Stimulated activated CD4-positive, alpha-beta T cell treated with anti-CD3 and anti-CD28 coated beads, TNF-alpha, amount 100 ng/mL, for 1 hour (primary cell): ENCODE measurements at places on chromosomes 16 and 17.

GRCh38 chr16:404971-405486 lies 3.3 kb downstream of the DECR2 start:
- no peak for DNase-seq

GRCh38 chr16:78306361-78306760 lies 206.9 kb downstream of the WWOX start:
- no peak for DNase-seq

DNA sequence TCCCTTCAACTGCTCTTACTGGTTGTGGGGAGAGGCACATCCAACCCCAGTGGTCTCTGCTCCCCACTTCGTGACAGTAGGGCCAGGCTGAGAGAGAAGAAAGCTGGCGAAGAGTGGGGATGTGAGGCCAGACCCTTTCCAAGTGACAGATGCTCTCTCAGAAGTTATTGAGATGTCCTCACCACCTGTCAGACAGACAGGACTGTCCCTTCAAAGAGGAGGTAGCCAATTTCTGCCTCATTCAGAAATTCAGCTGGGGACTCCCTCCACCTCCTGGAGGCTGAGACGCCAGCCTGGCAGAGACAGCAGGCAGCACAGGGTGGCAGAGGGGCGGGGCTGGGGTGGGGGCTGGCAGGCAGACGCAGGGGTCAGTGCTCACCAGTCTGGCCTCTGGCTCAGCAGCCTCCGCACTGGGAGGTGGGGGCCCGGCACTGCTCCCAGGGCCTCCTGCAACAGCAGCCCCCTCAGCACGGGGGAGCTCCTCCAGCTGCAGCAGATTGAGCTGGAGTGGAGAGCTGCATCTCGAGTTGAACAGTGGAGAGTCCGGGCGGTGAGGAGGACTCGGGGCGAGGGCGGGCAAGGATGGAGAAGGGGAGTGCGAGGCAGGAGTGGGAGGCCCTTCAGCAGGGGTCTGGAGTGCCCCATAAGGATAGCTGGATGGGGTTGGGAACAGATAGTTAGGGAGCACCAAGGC lies 9.2 kb downstream of the PER1 start:
- DNase-seq, result no peak

GRCh38 chr16:4339455-4339854 lies 11.7 kb downstream of the PAM16 start:
- no peak for DNase-seq

- no peak for DNase-seq
Measured at GRCh38 chr16:81816793-81817210, 37.7 kb downstream of the PLCG2 start.

DNA sequence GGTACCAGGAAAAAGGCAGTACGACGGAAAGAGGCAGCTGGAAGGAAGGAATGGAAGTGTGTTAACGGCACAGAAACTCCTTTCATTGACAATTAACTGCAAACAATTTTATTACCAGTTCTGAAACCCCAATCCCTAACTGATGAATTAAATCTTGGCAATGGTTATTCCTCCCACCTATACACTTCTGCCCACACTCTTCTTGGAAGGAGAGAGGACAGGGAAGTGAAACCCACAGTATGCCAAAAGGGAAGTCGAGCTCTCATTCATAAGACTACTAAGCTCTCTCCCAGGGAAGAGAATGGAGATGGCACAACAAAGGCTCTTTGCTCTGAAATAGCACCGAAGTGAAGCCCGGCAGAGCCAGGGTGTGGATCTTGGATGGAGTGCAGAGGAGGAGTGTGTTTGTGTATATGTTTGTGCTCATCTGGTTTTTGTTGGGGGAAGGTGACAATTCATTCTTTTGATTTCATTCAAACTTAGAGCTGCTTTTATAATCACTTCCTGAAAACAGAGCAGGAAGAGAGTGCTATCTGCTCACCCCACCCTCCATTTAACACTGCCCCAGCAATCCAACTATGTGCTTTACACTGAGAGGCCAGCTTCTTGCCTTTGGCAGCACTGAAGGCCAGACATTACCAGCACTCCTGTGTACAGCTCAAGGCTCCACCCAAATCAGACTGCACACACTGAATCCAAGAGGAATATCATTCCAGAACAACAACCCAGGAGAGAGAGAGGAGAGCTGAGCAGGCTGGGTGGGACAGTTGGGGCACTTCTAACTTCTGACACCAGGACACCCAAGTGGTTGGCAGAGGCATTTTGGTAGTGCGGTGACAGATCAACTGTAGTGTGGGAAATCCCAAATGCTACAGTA lies 68.7 kb downstream of the HIC1 start:
- DNase-seq, result no peak

- DNase-seq, result no peak
Measured at GRCh38 chr17:79622776-79623175, 11.9 kb upstream of the RBFOX3 start.

GRCh38 chr17:75460295-75460694 lies 3.9 kb downstream of the TMEM94 start:
- no peak for DNase-seq
